ENCODE measurements at places on chromosomes 2 and 18.

GRCh38 chr2:25159949-25160348, 8.4 kb downstream of the POMC start:
- DNase-seq = no peak

- no peak for DNase-seq
These were observed 411.8 kb downstream of the SOX11 start for GRCh38 chr2:6103949-6104348.

DNA sequence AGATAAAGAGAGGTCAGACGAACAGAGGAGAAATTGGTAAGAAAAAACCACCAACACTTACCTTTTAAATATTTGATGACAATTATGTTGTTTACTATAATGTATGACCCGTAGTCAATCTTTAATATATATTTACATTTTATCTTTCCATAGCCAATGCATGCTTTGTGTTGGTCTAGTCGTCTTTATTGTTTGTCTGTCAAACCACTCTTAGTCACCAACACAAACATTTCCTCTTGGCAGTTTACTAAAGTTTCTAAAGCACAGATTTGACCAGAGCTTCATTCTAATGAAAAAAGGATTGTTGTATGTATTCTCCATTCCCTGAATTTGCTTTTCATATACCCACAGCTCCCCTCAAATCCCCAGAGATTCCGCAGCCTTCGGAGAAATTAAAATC, 784.7 kb upstream of the PIK3C3 start:
- DNase-seq = no peak

- no peak for DNase-seq
These were observed 45.0 kb upstream of the MTCL1 start for GRCh38 chr18:8660316-8660715.

DNA sequence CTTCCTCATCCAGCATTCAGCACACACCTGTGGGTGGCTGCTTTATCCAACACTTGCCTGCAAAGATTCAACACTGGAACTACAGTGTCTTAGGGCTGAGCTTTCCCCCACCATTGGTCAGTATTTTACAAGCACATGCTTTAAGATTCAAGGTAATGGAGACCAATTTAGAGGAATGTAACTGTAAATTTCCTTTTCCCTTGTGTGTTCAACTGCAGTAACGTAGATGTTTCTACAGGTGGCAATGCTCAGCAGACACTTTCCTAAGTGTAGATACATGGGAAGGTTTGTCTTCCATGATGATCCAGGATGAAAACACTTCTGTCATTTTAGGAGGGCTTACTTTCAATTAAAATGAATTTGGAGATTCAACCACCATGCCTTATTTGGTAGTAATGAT, 143.6 kb upstream of the PXDN start:
- no peak for DNase-seq

DNA sequence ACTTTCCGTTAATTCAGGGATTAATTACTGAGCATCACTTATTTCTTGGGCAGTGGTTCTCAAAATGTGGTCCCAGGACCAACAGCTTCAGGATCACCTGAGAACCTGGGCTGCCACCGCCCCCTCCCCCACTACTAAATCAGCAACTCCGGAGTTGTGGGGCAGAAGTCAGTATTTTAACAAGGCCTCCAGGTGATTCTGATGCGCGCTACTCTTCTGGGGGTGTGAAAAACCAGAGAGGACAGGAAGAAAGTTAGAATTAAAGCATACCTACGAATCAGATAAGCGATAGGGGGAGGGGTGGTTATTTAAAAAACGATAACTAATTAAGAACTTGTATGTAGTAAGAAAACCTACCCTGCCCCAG, 319 bp downstream of the ZSCAN30 start:
- DNase-seq = no peak

GRCh38 chr2:235550946-235551345, 57.1 kb downstream of the AGAP1 start:
- no peak for DNase-seq

- DNase-seq = no peak
These were observed 334.3 kb upstream of the VWC2L start for GRCh38 chr2:214076527-214076926.

DNA sequence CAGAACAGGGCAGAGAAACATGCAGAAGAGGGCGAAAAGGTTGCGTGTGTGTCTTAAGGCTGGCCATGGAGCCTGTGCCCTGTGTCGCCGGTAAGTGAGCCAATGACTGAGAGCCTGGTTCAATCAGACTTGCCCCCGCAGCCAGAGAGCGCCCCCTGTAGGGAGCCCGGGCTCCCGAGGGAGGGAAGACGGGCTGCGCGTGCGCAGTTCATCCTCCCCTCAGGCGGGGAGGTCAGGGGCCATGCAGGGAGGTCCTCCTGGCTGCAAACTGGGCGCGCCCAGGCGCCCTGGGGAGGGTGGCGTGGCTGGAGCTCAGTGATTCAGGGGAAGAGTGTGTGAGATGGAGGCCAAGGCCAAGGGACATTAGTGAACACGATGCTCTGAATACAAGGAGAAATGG, 276.6 kb downstream of the PHLPP1 start:
- no peak for DNase-seq

DNA sequence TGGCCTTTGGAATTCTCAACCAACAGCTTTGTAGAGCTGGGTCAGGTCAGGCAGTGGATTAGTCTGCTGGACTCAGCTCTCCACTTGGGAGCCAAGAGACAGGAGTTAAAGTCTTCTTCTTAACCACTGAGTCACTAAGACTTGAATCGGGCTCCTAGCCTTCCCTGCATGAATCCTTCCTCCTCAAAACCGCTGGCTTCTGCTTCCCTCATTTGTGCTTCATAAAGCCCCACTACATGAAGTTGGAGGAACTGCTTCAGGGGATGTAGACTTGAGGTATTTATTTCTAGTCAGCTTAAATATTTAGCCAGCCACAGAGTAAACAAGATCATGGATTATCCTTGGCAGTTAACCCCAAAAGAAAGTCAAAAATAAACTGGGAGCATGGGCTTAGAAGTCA, 536.3 kb upstream of the TNP1 start:
- no peak for DNase-seq

DNA sequence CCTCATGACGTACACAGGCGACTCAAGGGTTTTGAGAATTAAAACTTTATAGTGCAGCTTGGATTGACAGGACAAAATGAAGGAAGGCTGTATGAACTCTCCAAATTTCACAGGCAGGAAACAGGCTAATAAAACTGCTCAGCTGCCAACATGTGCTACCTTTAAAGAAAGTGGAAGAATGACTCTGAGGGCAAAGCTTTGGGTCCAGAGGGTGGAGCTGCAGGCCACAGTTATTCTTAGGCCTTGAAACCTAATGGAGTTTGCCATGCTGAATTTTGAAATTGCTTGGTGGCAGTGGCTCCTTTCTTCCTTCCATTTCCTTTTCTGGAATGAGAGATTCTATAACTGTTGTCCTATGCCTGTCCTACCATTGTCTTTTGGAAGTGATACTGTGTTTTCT, 34.8 kb downstream of the HAT1 start:
- DNase-seq = peak; percentile 19

- DNase-seq = no peak
These were observed at the start of gene EFEMP1 for GRCh38 chr2:55923091-55923981. TSS of gene EFEMP1 (minus strand) at chr2:55923782. CDS start at chr2:55922440, 1,342 bp downstream.

- DNase-seq = no peak
These were observed 435.3 kb downstream of the TGIF1 start for GRCh38 chr18:3885209-3885792.

- no peak for DNase-seq
These were observed 98.1 kb downstream of the NFATC1 start for GRCh38 chr18:79493801-79494211.

DNA sequence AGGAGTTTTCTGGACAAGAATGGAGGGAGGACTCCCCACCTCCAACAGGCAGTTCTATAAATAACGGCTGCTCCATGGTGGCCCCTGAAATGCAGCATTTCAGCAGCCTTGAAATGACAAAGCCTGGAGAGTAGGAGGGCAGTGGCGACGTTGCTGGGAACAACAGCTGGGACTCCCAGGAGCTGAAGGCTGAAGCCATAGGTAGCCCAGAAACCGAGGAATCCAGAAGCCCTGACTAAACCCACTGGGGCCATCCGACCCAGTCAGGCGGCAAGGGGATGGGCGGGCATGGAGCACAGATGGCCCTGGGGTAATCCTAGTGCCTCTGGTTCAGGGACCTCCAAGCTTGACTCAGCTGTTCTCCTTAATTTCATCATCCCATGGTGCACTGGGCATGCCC, 9.0 kb downstream of the PRKAG3 start:
- DNase-seq = no peak

DNA sequence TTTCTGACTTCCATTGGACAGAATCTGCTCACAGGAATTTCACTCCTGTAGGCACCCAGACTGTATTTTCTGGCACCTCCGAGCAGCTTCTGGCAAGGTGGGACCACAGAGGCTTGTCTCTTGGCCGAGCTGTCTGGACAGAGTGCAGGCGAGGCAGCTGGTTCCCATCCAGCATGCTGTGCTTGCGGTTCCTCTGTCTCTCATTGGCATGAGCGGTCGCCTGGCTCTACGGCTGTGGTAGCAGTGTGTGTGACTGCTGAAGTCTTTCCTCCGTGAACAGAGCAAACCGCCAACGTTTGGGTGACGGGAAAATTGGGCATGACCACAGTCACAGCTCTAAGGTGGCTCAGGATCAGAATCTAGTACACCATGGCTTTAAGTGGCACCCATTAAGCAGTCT, 411.7 kb upstream of the NETO1 start:
- no peak for DNase-seq

DNA sequence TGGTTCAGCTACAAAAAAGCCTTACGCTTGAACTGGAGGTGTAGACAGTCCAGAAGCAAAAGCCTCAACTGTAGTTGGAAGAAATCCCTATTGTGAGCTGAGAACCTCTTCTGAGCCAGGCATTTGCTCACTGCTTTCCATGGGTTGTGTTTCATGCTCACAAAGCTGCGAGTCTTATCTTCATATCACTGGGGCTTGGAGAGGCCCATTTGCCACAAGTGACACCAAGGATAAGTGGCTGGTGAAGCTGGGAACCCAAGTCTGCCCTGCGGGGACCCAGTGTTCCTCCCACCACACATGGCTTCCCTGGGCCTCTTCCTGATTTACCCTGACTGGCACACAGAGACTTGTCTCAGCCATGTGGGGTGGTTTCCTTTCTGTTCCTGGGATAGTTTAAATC, 130.4 kb downstream of the RNF144A start:
- no peak for DNase-seq

DNA sequence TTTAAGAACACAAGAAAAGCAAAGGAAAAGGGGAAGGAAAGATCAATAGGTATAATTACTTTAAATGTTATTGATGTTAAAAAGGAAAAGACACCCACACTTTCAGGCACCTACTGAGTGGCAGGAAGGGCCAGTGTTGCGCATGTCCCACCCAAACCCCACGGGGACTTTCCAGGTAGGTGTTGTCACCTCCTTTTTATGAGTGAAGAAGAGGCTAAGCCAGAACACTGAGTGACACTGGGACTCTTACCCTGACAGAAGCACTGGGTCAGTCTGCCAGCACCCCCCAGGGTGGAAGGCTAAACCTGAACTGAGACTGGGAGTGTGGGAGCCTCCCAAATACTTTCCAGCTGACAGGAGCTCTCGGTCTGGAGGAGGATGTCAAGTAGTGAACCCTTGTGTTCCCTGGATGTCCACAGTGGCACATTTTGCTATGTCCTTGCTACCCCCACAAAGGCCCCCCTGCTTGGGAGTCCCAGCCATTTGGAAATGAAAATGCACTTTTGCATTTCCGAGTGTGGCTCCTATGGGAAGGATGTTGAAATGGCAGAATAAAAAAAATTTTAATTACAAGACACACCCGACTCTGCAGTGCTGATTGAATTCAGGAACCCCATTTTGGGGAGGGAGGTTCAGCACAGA, 90.9 kb upstream of the SMAD2 start:
- no peak for DNase-seq

DNA sequence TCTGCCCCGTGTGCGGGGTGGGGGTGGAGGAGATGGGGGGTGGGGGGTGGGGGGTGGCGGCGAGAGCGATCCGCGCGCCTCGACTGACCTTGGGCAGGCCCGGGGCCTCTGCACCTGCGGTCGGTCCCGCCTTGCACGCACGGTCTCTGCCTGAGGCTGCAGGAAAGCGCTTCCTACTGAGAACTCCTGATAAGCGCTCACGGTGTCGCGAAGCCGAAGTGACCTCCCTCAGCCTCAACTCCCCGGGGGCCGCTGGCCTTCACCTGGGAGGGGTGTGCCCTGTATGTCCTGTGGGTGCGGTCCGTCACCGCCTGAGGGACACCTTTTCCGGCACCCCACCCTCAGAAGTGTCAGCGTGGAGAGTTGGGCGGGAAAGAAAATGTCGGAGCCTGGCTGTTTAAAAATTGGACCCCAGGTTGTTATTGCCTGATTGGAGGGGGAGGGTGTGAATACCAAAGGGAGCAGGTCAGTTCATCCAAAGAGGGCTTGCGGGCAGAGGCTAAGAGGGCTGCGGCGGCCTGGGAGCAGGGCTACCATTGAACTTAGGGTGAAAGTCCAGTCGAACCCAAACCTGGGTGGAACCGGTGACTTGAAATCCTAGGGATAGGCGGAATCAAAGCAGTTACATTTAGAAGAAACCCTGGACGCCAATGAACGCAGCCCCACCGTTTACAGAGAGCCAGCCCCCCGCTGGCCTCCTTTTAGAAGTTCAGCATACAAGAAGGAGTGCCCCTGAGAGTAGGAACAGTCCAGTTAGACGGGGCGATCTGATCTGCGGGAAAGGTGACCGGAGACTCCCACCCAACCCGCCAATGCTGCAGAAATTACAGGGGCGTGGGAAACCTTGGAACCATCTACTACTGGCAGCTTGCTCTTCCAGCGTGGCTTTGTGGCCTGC, 1.2 kb downstream of the MAL start:
- no peak for DNase-seq

DNA sequence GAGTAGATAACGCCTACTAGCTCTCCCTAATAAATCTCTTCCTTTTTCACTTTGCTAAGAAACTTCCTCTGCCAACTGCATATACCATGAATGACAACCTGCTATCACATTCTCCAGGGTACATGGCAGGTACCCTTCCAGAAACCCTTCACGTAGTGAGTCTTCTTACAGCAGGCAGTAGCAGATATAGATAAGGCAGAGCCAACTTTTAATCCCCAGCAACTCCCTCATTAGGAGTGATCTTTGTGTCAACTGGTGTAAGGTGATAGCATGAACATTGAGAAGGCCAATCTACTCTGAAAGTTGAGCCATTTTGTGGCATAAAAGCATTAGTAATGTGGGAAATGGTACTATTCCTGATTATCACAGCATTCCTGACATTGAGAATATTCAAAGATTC, 5.7 kb upstream of the STK17B start:
- peak; percentile 49 for DNase-seq

Measured in CD4-positive, alpha-beta T cell treated with Interleukin-4 for 1 hour (primary cell).